ENCODE measurements at places on chromosomes 4 and X. TPM values are rescaled to one million over a fixed set of nuclear protein-coding genes. Genes with fewer than 3 reads are reported as not detected.
A peak's percentile ranks its signal among the peaks of the same experiment; 100 is the strongest.

DNA sequence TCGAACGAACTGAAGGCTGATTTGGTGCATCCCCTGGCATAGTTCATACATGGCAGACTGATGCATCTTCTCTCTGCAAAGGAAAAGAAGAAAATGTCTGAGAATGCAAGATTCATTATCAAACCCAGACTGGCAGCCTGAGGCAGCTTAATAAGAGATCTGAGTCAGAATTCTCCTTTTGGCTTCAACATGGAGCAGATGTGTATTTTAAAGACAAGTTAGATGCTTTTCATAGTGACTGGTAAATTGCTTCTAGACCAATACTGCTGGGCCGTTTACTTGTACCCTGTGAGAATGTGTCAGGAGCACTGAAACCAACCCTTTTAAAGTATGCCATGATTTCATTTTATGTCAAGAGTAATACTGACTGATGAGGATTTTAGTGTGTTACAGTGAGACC lies 322.0 kb downstream of the NR3C2 start:
- no peak for DNase-seq

- peak; percentile 50 for DNase-seq
These were observed 154.2 kb downstream of the FHIP1A start for GRCh38 chr4:151563194-151563593.

- no peak for DNase-seq
These were observed 100.4 kb downstream of the CBLL2 start for GRCh38 chrX:22373094-22373493.

GRCh38 chrX:71178908-71179307 lies 34.3 kb downstream of the NLGN3 start:
- peak; percentile 39 for DNase-seq

NOP14 gene
- total RNA-seq: 22.9 TPM

- DNase-seq: no peak
These were observed 7.2 kb upstream of the FAM9C start for GRCh38 chrX:13051529-13052172.

Data from left colon (tissue), 2 donors.